ENCODE measurements at places on chromosomes 2 and 18. TPM values are rescaled to one million over a fixed set of nuclear protein-coding genes. Genes with fewer than 3 reads are reported as not detected.

LOXL3 gene
- total RNA-seq: 18.2 TPM

CPS1 gene
- total RNA-seq: 15.6 TPM

GAREM2 gene
- total RNA-seq: 8.7 TPM

SLC4A5 gene
- total RNA-seq: 1.2 TPM

AGXT gene
- total RNA-seq: 0.17 TPM

SULT1C2 gene
- 4.4 TPM for total RNA-seq

FER1L5 gene
- total RNA-seq: 0.30 TPM

DNA sequence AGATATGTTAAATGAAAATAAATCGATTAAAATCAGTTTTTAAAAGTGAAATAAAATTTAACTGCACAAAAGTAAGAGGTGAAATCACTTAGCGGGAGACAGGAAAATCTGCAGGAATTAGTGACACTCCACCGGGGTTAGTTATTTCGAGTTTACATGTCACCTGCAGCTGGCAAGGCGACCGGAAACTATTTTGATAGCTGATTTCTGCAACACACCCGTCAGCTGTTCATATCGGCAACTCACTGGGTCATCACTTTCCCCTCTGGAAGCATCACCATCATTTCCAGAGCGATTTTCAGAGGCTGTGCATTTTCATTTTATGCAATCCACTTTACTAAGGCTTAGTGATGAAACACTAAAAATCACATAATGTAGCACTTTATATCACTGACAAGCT lies 52.9 kb downstream of the PXDN start:
- DNase-seq: no peak

- DNase-seq: no peak
Measured at GRCh38 chr2:16123421-16123820, 183.1 kb downstream of the MYCN start.

- no peak for DNase-seq
Measured at GRCh38 chr18:58788971-58789875, 75.5 kb upstream of the ZNF532 start.

DNA sequence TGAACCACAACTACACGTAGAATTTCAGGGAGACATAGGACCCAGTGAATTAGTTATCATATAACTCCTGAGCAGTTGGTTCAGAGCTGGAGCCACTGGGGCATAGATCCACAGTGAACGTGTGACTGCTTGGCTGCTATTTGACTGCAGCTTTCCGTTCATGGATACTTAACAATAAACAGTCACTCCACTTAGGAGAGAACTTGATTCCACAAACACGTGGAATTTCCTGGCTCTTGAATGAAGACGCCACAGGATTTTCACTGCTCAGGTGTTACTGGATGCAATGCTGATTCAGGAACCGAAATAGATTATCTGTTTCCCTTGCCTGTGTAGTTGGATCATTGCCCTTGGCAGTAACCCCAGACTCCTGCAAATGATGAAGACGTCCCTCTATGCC lies 679.1 kb upstream of the ZEB2 start:
- no peak for DNase-seq

DNA sequence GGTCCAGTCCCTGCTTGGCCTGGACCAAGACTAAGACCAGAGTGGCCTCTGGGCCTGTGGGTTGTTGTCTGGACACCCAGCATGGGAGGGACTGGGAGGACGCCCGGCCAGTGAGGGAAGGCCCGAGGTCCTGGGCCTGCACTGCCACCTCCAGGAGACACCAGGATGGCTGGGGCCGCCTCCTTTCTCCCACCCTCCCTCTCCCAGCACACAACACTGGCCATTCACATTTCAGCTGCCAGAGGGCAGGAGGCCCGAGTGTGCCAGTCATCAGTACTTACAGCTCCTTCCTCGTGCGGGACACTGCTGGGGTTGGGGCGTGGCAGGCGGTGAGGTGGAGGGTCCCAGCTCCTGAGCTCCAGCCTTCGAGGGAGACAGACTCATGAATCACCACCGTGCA lies 133.5 kb downstream of the ASB1 start:
- no peak for DNase-seq

GRCh38 chr2:190121971-190122370 lies 59.4 kb upstream of the MSTN start:
- DNase-seq: no peak

GRCh38 chr2:190470256-190470826 lies 62.2 kb downstream of the MFSD6 start:
- DNase-seq: no peak

- no peak for DNase-seq
Measured at GRCh38 chr2:3242747-3243369, 134.8 kb downstream of the EIPR1 start.

GRCh38 chr2:72278046-72278445 lies 130.4 kb upstream of the CYP26B1 start:
- no peak for DNase-seq

DNA sequence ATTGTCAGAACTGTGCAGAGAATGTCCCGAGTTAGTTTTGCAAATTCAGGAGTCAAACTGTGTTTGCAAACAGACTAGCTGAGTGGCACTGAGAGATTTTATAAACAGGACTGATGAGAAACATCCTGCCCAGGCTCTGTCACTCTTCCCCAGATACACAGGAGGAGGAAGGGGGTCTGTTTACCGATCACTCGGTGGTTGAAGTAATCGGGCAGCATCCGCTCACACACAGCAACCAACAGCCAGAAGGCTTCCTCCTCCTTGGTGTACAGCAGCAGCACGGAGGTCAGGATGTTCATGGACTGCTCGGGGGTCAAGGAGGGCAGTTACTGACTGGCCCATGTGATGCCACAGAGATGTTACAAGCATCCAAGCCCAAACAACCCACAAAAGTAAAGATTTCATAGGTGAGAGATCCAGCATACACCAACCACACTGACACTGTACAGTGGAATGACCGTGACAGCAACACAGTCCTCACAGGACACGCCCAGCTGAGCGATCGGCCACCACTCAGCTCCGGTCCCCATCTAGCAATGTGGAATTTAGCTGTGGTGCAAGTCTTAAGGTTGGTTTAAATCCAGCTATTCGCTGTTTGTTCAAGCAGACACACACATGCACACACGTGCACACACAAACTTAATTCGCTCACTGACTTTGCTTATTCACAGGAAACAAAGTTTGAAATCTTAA lies 30.1 kb downstream of the RPL31 start:
- no peak for DNase-seq

GRCh38 chr2:135066710-135067109 lies 14.6 kb downstream of the RAB3GAP1 start:
- DNase-seq: no peak

- DNase-seq: no peak
Measured at GRCh38 chr2:229725716-229726574, 11.6 kb upstream of the DNER start.

- no peak for DNase-seq
Measured at GRCh38 chr2:236671896-236672562, 102.4 kb downstream of the ACKR3 start.

Data from spinal cord (tissue), 10 donors.